ENCODE measurements at places on chromosomes 11 and 22. TPM values are rescaled to one million over a fixed set of nuclear protein-coding genes. Genes with fewer than 3 reads are reported as not detected.

GRCh38 chr11:27913650-27914049 is 194.3 kb downstream of the KIF18A start:
- H3K4me3 ChIP-seq: no peak overlapping the region
- H3K27me3 ChIP-seq: no peaks in the 10 kb centered on the region
- H3K27ac ChIP-seq: no peak overlapping the region
- peak; percentile 5 for DNase-seq

GRCh38 chr11:128210148-128210940 is 377.0 kb downstream of the ETS1 start:
- H3K27ac ChIP-seq: peak overlapping the region; percentile 97
- H3K27me3 ChIP-seq: no peaks in the 10 kb centered on the region
- H3K4me3 ChIP-seq: no peak overlapping the region
- peaks cover 49% of the 10 kb centered on the region for H3K4me1 ChIP-seq

- H3K36me3 ChIP-seq: no peaks in the 10 kb centered on the region
- no peaks in the 10 kb centered on the region for H3K27me3 ChIP-seq
- no peak for DNase-seq
- no peak overlapping the region for H3K4me3 ChIP-seq
Observed at GRCh38 chr22:46660604-46661201, 40.5 kb downstream of the GRAMD4 start.

DNA sequence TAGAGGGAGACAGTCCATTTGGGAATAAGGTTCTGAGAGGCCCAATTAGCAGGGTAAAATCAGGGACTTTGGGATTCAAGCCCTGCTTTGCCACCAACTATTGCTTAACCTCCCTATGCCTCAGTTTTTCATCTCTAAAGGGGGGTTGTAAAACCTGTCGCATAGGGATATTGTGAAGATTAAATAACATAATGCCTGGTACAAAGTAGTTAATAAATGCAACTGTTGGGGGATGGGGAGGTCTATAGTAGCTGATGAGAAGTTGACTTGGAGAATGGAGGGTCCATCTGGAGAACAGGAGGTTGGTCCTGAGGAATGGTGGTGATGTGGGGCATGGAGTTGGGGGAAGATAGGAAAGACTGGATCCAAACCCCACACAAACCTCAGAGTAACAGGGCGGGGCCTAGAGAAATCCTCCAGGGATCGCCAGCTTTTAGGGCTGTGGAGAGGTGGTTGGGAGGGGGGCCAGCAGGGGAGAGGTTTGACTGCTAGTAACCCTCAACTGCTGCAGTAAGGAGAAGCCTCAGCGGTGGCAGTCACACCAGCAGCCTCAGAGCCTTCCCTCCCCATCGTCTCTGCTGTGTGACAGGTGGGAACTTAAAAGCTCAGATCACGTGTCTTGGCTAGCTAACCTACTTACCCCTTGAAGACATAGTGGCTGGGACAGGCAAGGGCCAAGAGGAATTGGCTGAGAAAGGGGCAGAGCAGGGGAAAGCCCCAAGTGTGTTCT is 1.1 kb upstream of the ABCG4 start:
- peaks cover 4% of the 10 kb centered on the region for H3K4me1 ChIP-seq
- no peak overlapping the region for H3K4me3 ChIP-seq
- no peak overlapping the region for H3K27ac ChIP-seq

DNA sequence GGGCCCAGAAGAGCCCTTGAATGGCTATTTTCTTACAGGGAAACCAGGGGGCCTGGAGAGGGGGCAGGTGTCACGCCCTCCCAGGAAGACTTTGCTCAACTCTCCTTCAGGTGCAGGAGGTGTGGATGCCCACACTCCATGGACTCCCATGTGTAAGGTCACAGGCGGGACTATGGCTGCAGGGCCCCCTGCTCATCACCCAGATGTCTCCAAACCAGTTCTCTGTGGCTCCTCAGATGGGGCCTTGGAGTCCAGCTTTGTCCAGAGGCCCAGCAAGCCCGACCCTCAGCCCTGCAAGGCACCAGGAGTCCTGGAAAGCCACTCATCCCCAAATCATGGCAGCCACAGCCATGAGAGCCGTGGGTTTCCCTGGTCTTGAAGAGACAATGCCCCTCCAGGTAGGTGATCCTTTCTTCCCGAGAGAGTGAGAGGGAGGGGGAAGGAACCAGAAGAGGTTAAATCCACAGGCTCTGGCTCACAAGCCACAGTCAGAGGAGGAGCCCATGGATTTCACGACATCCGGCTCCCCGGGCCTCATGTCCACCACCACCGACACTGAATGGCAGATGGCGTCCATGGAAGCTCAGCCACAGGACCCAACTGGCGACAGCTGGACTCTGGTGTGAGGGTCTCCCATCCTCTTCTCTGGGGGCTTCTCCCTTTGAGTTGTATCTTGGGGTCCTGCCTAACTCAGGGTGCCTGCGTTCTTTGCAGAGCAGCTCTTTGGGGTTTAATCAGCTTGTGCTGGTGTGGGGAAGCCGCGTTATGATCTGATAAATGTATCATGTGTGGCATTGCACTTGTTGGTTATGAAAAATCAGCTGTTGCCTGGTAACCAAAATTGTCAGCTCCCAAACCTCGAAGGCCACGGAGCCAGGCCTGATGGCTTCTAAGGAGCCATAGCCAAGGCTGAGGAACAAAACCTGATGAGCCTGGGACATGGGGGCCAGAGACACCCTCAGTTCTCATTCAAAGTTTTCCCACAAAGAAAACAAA is 620.4 kb downstream of the BRD1 start:
- no peak overlapping the region for H3K27ac ChIP-seq
- H3K4me1 ChIP-seq: no peaks in the 10 kb centered on the region
- H3K4me3 ChIP-seq: no peak overlapping the region
- DNase-seq: no peak

Gene KRTAP5-6
- not detected for polyA plus RNA-seq

DNA sequence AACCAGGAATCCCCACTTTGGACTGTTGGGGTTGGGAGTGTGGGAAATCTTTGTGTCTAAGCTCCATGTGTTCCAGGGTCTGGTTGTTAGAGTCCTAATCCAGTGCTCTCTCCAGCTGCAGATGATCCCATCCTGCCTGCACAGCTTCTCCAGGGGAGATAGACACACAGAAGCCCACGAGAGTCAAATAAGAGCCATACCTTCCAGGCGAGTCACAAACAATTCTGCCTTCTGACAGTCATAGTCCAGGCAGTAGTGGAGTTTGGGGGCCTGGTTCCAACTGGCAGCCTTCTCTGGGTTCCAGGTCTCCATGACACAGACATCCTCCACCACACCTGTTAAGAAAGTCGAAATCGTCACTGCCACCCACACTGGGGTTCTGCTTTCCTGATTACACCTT is 32.1 kb downstream of the SYT13 start:
- no peaks in the 10 kb centered on the region for H3K4me1 ChIP-seq
- H3K4me3 ChIP-seq: no peak overlapping the region
- H3K27ac ChIP-seq: no peak overlapping the region
- H3K27me3 ChIP-seq: peaks cover 8% of the 10 kb centered on the region

DNA sequence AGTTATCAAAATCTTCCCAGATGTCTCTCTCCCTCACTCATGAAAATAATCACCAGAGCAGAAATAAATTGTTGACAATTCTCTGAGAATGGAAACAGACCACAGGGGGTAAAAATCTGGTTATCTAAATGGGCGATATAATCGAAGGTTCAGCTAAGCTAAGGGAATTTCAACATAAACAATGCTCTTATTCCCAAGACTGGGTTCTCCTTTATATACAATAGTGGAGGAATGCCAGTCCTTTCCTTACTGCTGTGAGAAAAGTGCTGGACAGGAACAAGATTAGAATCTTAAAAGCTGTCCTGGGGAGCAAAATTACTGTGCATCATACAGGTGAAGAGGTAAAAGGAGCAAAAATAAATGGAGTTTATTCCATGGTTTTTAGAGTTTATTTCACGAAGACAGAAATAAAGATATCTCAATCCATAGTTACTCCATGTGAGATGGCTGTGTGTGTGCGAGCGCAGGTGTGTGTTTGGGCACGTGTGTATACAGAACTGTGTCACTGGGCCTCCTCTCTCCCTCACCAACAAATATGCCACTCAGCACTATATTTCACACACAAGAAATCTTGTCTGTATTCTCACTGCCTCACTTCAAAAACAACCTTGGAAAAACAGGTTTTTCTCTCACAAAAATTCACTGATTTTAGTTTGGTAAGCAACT is 385.6 kb downstream of the DCDC1 start:
- H3K4me3 ChIP-seq: no peak overlapping the region
- H3K27ac ChIP-seq: no peak overlapping the region
- H3K36me3 ChIP-seq: no peaks in the 10 kb centered on the region
- no peak for DNase-seq
- H3K4me1 ChIP-seq: no peaks in the 10 kb centered on the region

Gene ADORA2A
- polyA plus RNA-seq: 33.1 TPM

DNA sequence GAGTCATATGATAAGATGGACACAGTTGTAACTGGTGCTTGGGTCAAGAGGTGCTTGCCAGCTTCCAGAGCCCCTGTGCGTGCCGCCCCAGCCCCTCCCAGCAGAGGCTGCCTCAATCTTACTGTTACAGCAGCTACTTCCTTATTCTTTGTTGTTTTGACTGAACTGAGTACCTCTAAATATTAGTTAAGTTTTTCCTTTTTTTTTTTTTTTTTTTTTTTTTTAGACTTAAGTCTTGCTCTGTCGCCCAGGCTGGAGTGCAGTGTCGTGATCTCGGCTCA is 8.8 kb downstream of the ZBED4 start:
- no peak overlapping the region for H3K27ac ChIP-seq
- DNase-seq: no peak
- no peaks in the 10 kb centered on the region for H3K36me3 ChIP-seq
- H3K4me3 ChIP-seq: no peak overlapping the region
- H3K27me3 ChIP-seq: no peaks in the 10 kb centered on the region
- H3K4me1 ChIP-seq: no peaks in the 10 kb centered on the region

Gene CCDC88B
- polyA plus RNA-seq: 3.7 TPM

DNA sequence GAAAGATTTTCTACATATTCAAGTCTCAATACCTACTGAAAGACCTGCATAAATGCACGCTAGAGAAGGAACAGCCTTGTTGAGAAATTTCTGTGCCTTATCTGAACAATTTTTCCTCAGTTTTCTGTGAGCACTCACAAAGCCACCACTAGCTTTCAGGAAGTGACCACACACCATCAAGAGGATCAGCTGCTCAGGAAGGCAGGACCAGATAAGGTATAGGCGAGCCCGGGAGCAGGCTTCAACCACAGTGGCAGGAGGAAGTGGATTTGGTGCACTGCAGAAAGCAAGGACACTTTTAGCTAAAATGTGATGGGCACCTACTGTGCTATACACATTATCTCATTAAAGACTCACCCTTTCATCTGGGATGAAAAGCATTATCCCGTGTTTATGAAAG is 220.8 kb downstream of the RAB38 start:
- H3K4me1 ChIP-seq: no peaks in the 10 kb centered on the region
- H3K27ac ChIP-seq: no peak overlapping the region
- H3K27me3 ChIP-seq: no peaks in the 10 kb centered on the region
- DNase-seq: no peak
- H3K36me3 ChIP-seq: no peaks in the 10 kb centered on the region
- H3K4me3 ChIP-seq: no peak overlapping the region

Measured in endothelial cell of umbilical vein (primary cell).